ENCODE measurements at places on chromosomes 4 and X.

GRCh38 chrX:41912923-41913322 is 10.4 kb downstream of the CASK start:
- no peak for DNase-seq

DNA sequence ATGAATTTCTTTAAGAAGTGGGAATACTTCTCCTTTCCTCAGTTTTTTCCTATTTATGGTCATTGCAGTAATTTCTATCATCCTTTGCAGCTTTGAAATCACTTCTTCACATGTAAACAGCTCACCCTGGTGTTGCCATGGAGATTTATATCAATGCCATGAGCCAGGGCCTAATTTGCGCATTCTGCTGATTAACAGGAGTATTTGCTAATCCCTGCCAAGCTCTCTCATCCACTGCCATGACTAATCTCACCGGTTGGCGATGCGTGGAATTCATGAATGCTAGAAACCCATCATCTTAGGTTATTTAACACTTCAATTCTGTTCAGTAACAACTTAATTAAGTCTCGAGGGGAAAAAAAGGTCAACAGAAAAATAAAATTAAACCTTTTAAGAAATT is 11.8 kb upstream of the FGF13 start:
- no peak for DNase-seq

- no peak for DNase-seq
These were observed 31.6 kb upstream of the RPS6KA6 start for GRCh38 chrX:84219551-84219950.

DNA sequence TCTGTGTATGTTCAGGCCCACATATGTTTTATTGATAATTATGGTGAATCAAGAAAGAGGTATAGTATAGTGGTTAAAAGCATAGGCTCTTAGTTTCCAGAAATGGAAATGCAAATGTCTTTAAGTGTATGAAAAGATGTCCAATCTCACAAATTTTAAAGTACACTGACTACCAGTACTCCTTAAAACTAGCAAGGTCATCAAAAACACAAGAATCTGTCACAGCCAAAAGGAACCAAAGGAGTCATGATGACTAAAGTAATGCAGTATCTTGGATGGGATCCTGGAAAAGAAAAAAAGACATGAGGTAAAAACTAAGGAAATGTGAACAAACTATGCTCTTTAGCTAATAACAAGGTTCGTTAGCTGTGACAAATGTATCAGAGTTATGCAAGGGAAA is 661 bp upstream of the RBM41 start:
- no peak for DNase-seq

- DNase-seq: no peak
These were observed 1.4 kb downstream of the TMLHE start for GRCh38 chrX:155611302-155611701.

GRCh38 chrX:107576392-107576791 is 51.9 kb upstream of the PRPS1 start:
- no peak for DNase-seq

DNA sequence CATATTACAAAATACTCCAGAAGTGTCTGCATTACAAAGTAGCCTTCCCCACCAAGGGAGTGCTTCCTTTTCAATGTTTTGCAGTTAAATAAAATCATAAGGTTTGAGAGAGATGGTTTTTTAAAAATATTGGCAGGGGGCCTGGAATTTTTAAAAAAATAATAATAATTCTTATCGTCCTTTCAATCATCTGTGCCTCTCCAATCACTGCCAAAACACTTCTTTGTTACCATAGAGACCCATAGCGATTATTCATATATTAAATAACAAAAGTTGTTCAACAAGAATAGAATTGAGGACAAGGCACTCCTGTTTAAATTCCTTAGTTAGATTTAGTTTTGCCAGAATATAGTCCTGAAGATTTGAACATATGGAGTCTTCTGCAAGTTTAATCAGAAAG is 203.1 kb downstream of the FAT4 start:
- DNase-seq: no peak

DNA sequence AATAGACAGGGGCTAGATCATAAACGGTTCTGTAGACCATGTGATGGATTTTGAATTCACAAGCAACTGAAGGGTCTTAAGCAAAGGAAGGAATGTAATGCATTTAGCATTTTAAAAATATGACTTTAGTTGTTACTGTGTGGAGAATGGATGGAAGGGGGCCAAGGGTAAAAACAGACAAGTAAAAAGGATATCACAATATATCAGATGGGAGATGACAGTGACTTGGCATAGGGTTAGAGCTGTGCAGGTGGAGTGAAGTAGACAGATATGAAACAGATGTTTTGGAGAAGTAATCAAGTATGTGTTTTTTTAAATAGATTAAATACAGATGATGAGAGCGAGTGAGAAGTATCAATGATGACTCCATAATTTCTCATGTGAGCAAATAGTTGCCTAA is 1116.0 kb upstream of the TENM3 start:
- DNase-seq: no peak

DNA sequence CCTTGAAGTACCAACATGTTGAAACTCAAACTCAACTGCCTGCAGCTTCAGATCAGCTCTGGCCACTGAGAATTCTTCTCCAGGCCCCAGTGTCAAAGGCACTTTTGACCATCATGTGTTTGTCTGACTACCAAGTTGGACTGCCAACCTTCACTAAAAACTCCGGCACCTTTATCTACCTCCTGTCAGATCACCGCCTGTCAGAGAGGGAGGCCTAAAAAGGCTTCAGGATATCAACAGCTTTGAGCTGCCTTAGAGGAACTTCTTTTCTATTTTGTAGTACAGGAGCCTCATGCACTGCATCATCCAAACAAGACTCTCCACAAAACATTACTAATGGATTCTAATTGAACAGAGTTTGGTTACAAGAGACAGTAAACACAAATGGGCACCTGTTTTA is 2.8 kb downstream of the ACSL1 start:
- DNase-seq: no peak

- DNase-seq: no peak
These were observed 38.4 kb downstream of the CPLX1 start for GRCh38 chr4:787561-787981.

- DNase-seq: no peak
These were observed 221.2 kb downstream of the MGST2 start for GRCh38 chr4:139886798-139887197.

GRCh38 chr4:98639523-98639922 is 18.9 kb downstream of the TSPAN5 start:
- no peak for DNase-seq

DNA sequence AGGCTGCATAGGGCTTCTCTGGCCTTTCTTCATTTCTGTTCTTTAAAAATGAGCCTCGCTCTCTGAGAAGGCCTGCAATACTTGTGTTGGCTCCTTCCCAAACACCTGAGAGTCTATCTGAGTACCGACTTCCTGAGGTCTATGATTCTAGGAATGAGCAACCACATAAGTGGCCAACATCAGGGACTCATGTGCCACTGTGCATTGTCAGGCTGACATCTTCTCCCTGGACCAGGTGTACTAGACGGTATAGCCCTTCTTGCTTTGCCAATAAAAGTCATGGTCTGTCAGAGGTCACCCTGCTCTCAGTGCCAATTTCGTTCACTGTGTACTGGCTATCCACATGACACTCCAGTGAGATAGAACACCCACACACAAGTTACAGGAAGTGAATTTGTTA is 67.4 kb upstream of the EPHA5 start:
- DNase-seq: no peak

- DNase-seq: no peak
These were observed 9.0 kb upstream of the TMEM144 start for GRCh38 chr4:158201322-158201721.

- no peak for DNase-seq
These were observed 101.8 kb downstream of the ANXA5 start for GRCh38 chr4:121594796-121595526.

DNA sequence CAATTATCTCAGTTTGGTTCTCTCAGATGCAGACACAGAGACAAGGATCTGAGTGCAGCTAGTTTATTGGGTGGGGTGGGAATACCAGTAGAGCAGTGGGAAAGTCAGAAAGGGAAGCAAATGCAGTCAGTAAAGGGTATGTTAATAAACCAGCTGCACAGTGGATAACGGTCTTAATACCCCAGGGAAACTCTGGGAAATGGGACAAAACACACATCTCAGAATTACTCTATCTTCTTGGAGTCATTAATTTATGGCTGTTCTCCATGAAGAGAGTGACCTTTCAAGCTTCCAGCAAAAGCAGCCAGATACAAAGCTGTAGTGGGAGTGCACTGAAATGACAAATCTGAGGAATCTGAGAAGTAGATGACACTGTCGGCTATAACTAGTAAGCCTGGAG is 73.3 kb upstream of the NALF2 start:
- no peak for DNase-seq

DNA sequence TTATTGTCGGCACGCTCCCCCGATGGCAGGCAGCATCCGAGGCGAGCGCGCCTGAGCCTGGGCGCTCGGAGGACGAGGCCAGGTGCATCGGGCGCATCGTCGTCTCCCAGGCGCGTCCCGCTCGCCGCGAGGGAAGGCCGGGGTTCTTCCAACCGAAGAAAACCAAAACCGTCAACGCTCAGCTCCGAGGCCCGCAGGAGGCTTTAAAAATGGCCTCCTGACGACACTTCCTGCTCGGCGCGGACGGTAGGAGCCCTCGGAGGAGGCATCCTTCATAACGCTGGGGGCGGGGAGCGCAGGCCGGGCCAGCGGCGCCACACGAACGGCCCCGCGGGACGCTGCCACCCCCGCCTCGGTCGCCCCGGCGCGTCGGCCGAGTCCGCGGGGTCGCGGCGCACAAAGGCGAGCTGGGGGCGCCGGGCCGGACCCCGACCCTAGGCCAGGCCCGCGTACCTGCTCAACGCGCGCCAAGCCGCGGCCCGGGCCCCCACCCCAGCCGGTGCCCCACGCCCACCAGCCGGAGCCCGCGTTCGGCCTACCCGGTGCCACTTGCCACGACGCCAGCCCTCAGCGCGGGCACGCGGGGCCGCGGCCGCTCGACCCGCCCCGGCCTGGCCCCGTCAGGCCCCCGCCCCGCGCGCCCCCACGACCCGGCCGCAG is 501 bp downstream of the ZNF518B start:
- DNase-seq: no peak

DNA sequence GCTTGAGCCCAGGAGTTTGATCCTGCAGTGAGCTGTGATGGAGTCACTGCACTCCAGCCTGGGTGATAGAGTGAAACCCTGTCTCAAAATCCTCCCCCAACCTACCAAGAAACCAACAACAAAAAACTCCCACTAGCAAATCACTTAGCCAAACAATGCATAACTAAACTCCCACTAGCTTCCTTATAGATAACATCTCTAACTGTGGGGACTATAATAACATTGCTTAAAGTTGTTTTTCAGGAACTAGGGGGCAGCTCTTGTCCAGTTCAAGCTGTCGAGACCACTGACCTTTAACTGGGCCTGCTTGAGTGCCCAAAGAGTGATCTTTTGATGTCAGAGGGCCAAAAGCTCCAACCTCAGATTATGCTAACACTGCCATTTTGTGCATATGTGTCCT is 81.7 kb downstream of the FREM3 start:
- no peak for DNase-seq

- no peak for DNase-seq
These were observed 32.6 kb upstream of the SPON2 start for GRCh38 chr4:1204828-1205585.

GRCh38 chr4:141645611-141646340 is 9.4 kb downstream of the IL15 start:
- DNase-seq: no peak

- DNase-seq: no peak
These were observed 45.0 kb downstream of the STK32B start for GRCh38 chr4:5096261-5096660.

DNA sequence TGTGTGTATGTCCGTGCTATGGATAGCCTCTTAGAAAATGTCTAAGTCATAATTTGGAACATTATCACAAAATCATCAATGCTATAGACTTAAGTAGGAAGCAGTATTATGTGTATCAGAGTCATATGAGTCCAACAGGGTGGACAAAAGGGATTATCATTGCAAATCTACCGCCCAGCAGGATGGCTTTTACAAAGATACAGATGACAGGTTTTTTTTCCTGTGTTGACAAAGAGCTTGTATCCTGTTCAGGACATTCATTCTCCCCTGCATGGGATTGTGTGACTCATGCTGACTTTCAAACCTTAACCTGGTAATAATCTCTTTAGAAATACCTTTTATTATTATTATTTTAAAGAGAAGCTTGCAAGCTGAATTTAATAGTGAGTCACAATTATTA is 310.3 kb upstream of the GNPDA2 start:
- no peak for DNase-seq

DNA sequence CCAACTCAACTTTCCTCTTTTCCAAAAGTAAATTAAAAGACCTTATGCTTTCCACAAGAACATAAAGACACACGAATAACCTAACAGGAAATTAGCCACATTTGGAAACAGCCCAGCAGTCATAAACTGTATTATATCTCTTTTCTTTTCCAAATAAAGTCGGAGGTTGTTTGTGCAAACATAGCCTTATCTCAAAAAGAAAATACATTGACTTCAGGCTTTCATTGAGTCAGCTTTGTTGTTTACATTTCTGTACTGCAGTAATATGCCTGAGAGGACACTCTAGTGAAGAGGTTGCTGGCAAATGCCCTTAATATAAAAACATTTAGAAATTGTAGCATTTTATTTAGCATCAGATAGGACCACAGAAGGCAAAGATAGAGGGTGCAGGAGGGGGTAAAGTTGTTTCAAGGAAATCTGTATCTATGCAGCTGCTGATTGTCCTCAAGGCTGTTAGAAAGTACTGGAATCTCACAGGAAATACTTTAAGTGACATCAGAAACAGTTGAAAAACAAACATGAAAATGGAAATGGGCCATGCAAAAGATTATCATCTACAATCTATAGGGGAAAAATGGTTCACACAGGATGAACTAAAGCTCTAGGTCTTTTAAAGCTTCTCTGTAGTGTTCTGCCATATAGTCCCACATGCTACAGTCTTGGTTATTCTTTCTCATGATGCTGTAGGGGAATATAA is 14.5 kb downstream of the LNX1 start:
- no peak for DNase-seq

GRCh38 chr4:40350627-40351227 is 15.6 kb downstream of the CHRNA9 start:
- DNase-seq: no peak

DNA sequence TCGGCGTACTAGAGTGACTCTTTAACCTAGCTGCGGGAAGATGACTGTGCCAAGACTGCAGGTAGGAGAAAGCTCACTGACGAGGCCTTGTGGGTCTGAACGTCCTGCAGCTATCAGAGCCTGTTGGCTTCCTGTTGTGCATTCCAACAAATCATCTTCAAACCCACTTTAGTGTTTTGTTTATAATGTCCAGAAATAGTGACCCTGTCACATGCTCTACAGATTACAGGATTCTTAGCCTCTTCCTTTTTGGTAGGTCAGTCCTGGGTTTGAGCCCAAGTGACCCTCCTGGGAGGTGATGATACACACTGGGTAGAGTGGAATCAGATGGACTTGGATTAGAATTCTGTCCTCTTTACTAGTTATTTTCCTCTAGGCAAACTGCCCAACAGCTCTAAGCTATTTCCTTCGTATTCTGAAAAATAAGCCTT is 33.2 kb downstream of the HTT start:
- DNase-seq: no peak

All from NCI-H1436 treated with DMSO at 0.1 percent for 48 hours (cell line).